ENCODE measurements at places on chromosomes 7 and 10.

- no peak for DNase-seq
These were observed 56.2 kb upstream of the SMNDC1 start for GRCh38 chr10:110360857-110361474.

- peak; percentile 28 for DNase-seq
These were observed 3.7 kb upstream of the NDST2 start for GRCh38 chr10:73814896-73815718.

DNA sequence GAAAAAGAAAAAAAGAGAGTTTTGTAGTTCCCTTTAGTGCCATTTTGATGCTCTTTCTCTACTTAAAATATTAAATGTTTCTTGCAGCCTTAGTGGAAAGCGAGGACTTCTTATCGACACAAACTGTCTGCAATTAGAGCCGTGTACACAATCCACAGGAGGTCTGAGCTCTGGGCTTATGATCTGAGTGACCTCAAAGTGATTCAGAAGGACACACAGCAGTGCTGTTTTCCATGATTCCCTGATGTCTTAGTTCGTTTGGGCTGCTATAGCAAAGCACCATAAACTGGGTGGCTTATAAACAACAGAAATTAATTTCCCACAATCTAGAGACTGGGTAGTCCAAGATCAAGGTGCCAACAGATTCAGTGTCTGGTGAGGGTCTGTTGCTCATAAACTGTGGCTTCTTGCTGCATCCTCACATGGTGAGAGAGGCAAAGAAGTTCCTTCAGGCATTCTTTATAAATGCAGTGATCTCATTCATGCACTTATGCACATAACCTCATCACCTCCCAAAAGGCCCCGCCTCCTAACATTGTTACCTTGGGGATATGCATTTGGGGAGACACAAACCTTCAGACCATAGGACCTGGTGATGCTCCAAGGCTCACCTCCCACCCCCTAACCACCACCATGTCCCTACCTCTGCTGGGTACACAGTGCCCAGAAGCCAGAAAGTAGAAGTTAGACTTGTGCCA, 204.5 kb upstream of the GHITM start:
- no peak for DNase-seq

GRCh38 chr7:66629222-66630062, 761 bp downstream of the KCTD7 start:
- DNase-seq, result no peak

DNA sequence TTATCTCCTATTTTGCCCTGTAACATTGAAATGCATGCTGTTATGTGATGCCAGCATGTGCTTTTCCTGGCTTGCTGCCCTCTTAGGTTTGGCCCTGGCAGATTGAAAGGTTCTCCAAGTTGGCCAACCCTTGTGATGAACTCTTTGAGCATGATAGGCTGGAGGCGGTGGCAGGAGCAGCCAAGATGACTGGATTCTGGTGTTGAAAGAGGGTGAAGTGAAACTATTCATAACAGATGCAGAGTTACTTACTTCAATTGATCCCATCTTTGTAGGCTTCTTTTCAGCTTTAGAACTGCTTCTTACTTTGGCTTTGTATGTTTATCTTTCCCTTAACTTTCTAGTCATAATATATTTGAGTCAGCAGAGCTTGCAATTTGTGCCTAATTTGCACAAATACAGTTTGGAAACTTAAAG, 57.6 kb downstream of the BICC1 start:
- no peak for DNase-seq

All from SW 1271 (cell line).